NCI-H1417 treated with DMSO at 0.1 percent for 48 hours (cell line): ENCODE measurements at places on chromosomes 16 and 17.

DNA sequence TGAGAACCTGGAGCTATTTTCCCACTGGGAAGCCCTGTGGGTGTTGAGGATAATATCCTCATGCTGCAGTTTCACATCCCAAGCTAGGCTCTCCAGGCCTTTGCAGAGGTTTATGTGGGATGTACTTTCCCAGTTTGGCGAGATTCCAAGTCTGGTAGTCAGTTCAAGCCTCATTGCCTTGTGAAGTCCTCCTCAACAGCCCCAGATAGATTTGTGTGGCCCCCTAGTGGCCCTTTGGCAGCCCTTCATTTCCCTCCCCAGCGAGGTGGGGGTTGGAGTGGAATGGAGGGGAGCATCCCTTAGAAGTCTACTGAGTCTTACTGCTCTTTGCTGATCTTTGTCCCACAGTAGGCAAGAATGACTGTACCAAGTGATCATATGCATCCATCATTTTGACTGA, 137.9 kb downstream of the CDH11 start:
- DNase-seq = no peak

- DNase-seq = no peak
Measured at GRCh38 chr17:64632194-64632593, 29.9 kb downstream of the SMURF2 start.

DNA sequence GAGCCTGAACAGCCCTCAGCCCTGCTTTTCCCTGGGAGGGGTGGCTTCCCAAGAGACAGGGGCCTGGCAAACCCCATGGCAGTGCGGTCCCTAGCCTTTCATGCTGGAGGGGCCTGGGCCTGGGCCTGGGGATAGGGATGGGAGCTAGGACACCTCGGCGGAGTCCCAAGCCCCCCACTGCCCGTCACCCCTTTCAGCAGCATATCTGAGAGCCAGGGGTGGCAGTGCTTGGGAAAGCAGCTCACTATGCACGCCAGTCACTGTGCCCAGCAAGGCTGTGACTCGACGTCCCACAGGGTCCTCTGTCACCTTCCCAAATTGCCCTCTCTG, 612 bp upstream of the SLC47A2 start:
- no peak for DNase-seq

DNA sequence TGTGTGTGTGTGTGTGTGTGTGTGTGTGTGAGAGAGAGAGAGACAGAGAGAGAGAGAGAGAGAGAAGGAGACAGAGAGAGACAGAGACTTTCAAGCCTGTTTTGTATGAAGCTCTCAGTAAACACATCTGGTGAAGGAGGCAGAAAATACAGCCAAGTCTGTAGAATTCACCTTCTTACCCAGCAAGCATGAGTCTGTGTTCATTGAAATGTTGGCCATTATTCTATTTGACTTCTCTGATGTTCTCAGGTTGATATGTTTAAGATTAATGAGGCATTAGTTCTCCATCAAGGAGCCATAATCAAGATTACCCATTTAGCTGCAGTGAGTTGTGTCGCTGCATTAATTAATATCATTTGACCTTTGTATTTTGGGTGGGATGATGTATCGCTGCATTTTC, 895.8 kb upstream of the EEF2KMT start:
- no peak for DNase-seq

DNA sequence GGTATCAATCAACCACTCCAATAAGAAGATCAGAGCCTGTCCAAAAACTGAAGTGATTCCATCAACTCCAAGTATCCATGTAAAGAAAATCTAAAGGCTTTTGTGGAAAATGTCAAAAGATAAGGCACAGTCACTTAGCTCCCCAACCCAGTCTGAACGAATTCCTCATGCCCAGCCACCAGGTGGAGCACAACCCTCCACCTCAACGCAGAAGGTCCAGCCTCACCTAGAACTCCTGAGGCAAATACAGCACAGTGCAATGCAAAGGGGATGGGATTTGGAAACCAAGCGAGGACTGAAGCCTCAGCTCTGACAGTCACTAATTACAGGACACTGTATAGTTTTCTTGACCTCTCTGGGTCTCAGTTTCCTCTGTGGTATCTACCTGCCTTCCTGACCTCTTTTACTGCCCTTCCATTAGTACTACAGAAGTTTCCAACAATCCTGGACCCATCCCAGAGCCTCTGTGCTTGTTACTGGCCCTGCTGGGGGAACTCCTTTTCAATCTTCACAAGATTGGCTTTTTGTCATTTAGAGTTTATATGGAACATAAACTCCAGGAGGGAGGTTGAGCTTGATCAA, 2.0 kb downstream of the NCBP3 start:
- no peak for DNase-seq

GRCh38 chr16:89481356-89481955, 8.9 kb downstream of the ANKRD11 start:
- DNase-seq = no peak

DNA sequence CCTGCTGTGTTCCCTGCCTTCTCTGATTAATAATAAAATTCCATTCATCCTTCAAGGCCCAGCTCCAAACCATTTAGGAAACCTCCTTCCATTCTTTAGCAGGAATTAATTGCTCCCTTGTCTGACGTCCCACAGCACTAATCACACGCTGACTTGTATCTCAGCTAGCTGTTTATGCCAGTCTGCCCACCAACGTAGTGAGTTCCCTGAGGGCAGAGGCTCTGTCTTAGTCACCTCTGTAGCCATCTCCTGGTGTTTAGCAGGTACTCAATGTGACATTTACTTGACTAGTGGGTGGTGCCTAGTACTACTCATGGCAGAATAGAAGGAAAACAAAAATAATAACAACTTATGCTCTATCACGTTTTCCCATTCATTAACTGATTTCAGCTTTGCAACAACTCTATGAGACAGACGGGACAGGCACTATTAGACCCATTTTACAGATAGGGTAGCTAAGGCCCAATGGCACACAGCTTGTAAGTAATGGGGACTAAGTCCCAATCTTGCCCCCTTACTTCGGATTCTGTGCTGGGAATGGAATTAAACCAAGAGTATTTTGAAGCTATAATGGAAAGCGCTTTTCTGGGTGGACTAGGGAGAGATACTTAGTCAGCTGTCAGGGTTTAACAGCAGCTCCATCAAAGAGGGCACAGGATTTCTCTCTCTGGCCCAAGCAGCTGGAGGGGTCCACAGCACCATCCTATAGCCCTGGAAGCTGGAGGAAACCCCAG, 931 bp upstream of the WIPF2 start:
- no peak for DNase-seq

GRCh38 chr16:8730335-8730915, 56.0 kb downstream of the ABAT start:
- no peak for DNase-seq

- no peak for DNase-seq
Measured at GRCh38 chr16:22859925-22860324, 46.0 kb downstream of the HS3ST2 start.
